CD4-positive, alpha-beta T cell (primary cell): ENCODE measurements at places on chromosomes 7 and 10.

DNA sequence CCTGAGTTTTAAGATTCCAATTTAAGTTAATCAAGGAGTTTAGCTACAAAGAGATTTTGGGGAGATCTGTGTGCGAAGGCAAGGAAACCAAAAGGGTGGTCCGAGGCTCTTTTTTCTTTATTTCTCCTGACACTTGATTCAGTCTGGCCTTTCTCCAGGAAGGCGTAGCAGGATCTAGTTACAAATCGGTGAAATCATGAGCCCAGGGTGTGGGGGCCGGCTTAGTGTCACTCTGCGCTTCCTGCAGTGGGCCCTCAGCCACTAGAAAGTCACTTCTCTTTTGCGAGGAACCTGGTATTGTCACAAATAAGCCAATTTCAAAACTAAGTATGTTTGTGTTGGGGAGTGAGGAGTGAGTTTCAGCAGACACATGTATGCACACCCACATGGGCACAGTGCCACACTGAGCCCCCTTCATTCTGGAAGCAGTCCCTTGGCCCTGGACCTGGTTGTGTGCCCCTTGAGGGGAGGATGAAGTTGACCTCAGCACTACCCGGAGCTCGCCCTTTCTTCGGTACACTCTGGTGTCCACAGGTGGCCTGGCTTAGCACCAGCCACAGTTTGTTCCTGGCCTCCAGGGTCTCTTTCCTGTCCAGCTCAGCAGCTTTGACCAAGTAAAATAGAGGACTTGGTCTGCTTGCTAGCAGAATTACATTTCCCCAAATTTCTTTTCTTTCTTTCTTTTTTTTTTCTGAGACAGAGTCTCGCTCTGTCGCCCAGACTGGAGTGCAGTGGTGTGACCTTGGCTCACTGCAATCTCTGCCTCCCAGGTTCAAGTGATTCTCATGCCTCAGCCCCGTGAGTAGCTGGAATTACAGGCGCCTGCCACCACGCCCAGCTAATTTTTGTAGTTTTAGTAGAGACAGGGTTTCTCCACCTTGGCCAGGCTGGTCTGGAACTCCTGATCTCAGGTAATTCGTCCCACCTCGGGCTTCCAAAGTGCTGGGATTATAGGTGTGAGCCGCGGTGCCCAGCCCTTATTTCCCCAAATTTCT is 84.0 kb upstream of the BTBD16 start:
- H3K27ac ChIP-seq, result no peak overlapping the region
- no peak overlapping the region for H3K4me3 ChIP-seq
- H3K4me1 ChIP-seq, result no peaks in the 10 kb centered on the region
- H3K27me3 ChIP-seq, result no peaks in the 10 kb centered on the region

GRCh38 chr10:1597370-1598146 is 139.8 kb downstream of the ADARB2 start:
- H3K27me3 ChIP-seq, result no peaks in the 10 kb centered on the region
- no peak overlapping the region for H3K4me3 ChIP-seq
- H3K4me1 ChIP-seq, result no peaks in the 10 kb centered on the region
- no peaks in the 10 kb centered on the region for H3K36me3 ChIP-seq

GRCh38 chr10:119652361-119652730 is 1.2 kb downstream of the BAG3 start:
- peaks cover 42% of the 10 kb centered on the region for H3K4me1 ChIP-seq
- H3K4me3 ChIP-seq, result peak overlapping the region; percentile 72
- H3K27ac ChIP-seq, result peak overlapping the region; percentile 29
- no peaks in the 10 kb centered on the region for H3K27me3 ChIP-seq
- peak; percentile 24 for DNase-seq

DNA sequence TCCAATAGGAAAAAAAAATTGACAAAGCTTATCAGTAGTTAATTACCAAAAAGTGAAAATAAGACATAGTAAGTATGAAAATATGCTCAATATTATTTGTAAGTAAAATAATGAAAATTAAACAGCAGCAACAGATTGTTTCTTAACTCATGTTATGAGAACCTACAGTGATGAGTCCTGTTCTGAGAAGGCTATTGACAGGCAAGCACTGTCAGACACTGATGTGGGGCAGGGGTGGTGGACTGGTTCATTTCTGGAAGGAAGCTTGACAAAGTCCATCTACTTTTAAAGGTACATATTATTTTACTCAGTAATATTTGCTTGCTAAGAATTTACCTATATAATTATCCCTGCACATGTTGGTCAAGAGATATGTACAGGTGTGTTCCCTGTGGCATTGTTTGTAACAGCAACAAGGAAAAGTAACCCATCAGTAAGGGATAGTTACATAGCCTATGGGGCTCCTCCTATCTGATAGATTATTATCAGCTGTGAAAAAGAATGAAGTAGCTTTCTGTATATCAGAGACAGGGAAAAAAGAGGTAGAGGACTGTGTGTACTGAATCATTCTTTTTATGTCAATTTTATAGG is 161.6 kb downstream of the RTKN2 start:
- H3K4me1 ChIP-seq, result peaks cover 20% of the 10 kb centered on the region

DNA sequence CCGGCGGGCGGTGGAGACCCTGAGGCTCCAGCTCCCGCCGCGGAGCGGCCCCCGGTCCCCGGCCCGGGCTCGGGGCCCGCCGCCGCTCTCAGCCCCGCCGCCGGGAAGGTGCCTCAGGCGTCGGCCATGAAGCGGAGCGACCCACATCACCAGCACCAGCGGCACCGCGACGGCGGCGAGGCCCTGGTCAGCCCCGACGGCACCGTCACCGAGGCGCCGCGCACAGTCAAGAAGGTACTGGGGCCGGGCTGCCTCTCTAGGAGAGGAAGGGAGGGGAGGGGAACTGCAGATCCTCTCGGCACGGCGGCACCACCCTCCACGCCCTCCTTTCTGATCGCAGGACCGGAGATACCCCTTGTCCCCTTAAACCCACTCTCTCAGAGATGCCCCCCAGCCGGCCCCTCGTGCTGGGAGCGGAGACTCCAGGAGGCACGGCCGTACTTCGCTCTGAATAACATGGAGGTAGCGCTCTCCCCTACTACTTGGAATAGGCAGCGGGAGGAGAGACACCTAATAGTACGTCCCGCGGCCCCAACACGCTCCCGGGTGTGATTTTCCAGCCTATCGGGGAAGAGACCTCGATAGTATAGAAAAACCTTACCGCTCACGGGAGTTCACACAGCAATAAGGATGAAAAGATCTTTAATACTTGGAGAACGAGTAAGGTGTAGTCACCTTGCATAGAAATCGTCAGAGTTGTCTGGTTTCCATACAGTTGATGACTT is 538 bp downstream of the AHCYL2 start:
- H3K4me1 ChIP-seq, result peaks cover 25% of the 10 kb centered on the region
- H3K27ac ChIP-seq, result peak overlapping the region; percentile 65
- peak overlapping the region; percentile 91 for H3K4me3 ChIP-seq
- peak; percentile 63 for DNase-seq

- no peak overlapping the region for H3K4me3 ChIP-seq
- no peaks in the 10 kb centered on the region for H3K4me1 ChIP-seq
- no peak for DNase-seq
Observed at GRCh38 chr7:94294471-94295131, 100.1 kb upstream of the COL1A2 start.

- peaks cover 36% of the 10 kb centered on the region for H3K36me3 ChIP-seq
- peaks cover 88% of the 10 kb centered on the region for H3K4me1 ChIP-seq
- H3K4me3 ChIP-seq, result no peak overlapping the region
- no peak for DNase-seq
Observed at GRCh38 chr7:44982535-44982923, 3.7 kb upstream of the MYO1G start.

DNA sequence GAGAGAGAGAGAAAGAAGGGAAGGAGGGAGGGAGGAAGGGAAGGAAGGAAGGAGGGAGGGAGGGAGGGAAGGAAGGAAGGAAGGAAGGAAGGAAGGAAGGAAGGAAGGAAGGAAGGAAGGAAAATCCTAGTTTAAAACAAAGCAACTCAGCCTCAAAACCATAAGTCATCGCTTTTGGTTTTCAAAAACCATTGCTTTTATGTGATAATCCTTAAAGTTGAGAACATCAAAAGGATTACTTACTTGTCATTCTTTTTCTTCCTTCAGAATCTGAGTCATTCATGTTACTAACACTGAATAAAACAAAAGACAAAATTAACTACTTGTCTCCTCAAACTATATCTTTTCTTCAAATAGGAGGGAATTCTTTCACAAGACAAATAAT is 21.6 kb upstream of the PDSS1 start:
- DNase-seq, result no peak
- no peaks in the 10 kb centered on the region for H3K36me3 ChIP-seq
- no peaks in the 10 kb centered on the region for H3K4me1 ChIP-seq
- no peak overlapping the region for H3K4me3 ChIP-seq

- H3K4me1 ChIP-seq, result no peaks in the 10 kb centered on the region
- no peaks in the 10 kb centered on the region for H3K36me3 ChIP-seq
- DNase-seq, result no peak
- no peak overlapping the region for H3K27ac ChIP-seq
Observed at GRCh38 chr7:112053737-112054069, 152.5 kb downstream of the DOCK4 start.

- no peak overlapping the region for H3K27ac ChIP-seq
- H3K36me3 ChIP-seq, result no peaks in the 10 kb centered on the region
- H3K4me1 ChIP-seq, result no peaks in the 10 kb centered on the region
Observed at GRCh38 chr7:47444376-47445098, 137.4 kb downstream of the TNS3 start.

GRCh38 chr10:110056822-110057221 is 49.0 kb downstream of the ADD3 start:
- peaks cover 34% of the 10 kb centered on the region for H3K4me1 ChIP-seq
- DNase-seq, result no peak
- no peak overlapping the region for H3K4me3 ChIP-seq
- H3K27me3 ChIP-seq, result no peaks in the 10 kb centered on the region
- H3K36me3 ChIP-seq, result no peaks in the 10 kb centered on the region

GRCh38 chr7:151731022-151731441 is 145.9 kb downstream of the PRKAG2 start:
- no peak overlapping the region for H3K4me3 ChIP-seq
- no peak for DNase-seq
- no peaks in the 10 kb centered on the region for H3K27me3 ChIP-seq
- H3K27ac ChIP-seq, result no peak overlapping the region
- no peaks in the 10 kb centered on the region for H3K4me1 ChIP-seq
